HFFc6 (cell line): ENCODE measurements at places on chromosomes 6 and 20.
A peak's percentile ranks its signal among the peaks of the same experiment; 100 is the strongest.

DNA sequence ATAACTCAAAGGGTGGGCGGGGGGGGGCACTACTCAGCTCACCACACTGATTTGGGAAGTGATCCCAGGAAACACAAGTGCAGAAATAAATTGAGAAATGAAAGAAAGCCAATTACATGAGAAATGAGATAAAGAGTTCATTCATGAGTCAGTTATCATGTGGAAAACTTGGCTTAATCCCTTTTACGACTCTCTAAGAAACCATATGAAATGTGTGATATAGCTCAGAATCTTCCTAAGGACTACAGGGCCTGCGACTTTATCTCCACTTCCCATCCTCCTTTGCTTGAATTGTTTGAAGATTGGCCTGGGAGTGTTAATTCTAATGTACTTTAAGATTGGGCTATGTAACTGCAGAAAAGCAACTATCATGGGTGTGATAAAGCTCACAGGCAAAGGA is 3.6 kb upstream of the BTN2A2 start:
- DNase-seq = no peak

- DNase-seq = peak; percentile 18
Measured at GRCh38 chr6:3516092-3516491, 59.2 kb upstream of the SLC22A23 start.

DNA sequence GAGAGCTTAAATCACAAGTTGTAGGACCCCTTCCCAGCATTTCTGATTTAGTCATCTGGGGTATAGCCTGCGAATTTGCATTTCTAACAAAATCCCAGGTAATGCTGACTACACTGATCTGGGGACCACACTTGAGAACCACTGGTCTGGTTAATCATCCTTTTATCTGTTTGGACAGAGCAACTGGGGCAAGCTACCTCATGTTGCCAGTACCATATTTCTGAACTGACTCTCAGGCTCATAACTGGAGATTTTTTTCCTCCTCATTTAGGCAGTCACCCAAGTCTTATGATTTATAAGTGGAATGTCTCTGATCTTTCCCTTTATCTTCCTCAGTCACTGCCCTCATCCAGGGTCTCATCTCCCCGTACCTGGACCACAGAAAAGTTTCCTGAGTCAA is 12.0 kb upstream of the GTF3C6 start:
- DNase-seq = peak; percentile 21

GRCh38 chr6:139135578-139136545 is 982 bp downstream of the HECA start:
- no peak for DNase-seq

- DNase-seq = no peak
Measured at GRCh38 chr6:122996794-122997505, 915 bp downstream of the CLVS2 start.

GRCh38 chr6:160998766-160999165 is 7.2 kb downstream of the MAP3K4 start:
- no peak for DNase-seq

- no peak for DNase-seq
Measured at GRCh38 chr6:39962831-39963230, 28.6 kb upstream of the MOCS1 start.

- no peak for DNase-seq
Measured at GRCh38 chr20:60589623-60590022, 631.4 kb downstream of the CDH26 start.

- no peak for DNase-seq
Measured at GRCh38 chr20:34544109-34544796, 14.3 kb upstream of the MAP1LC3A start.

DNA sequence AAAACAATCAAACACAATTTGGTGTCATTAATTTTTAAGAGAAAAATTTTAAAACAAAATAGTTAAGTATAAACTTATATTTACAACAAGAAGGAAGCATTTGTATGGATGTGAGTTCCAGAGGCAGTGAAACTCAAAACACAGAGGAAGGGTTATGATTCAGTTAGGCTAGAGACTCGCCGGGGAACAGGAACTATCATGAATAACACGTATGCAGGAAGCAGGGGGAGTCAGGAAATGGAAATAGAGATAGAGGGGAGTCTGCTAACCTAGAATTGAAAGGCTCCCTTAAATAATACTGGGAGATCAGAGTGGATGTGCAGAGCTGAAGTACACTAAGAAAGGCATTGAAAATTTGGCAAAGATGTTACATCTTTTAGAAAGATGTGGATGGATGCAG is 14.2 kb upstream of the HLA-DRB1 start:
- DNase-seq = no peak

- no peak for DNase-seq
Measured at GRCh38 chr20:45835825-45836224, 2.2 kb downstream of the SNX21 start.

GRCh38 chr20:3661060-3661813 is 2.0 kb downstream of the GFRA4 start:
- DNase-seq = no peak

- DNase-seq = no peak
Measured at GRCh38 chr6:52015953-52016352, 71.5 kb downstream of the PKHD1 start.

- DNase-seq = no peak
Measured at GRCh38 chr20:39291301-39291700, 329.2 kb downstream of the DHX35 start.

DNA sequence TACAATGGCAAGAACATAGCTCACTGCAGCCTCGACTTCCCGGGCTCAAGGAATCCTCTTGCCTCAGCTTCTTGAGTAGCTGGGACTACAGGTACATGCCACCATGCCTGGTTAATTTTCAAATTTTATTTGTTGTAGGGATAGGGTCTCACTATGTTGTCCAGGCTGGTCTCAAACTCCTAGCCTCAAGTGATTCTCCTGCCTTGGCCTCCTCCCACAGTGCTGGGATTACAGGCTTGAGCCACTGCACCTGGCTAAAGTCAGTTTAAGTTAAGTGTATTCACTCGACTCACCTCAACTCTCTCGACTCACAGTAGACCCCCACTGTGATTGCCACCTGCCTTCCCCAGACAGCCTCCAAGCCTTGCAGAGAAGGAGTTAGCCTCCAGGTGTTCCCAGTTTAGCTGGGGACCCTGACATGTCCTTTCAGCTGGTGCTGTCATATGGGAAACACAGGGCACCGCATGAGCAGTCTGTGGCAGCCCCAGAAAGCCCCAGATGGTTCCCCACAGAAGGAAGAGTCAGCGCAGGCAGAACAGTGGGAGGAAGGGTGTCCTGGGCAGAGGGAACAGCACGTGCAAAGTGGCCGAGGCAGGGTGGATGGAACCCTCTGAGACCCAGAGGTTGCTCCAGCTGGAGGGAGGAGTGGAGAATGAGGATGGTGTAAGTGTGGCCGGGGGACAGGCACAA is 40.4 kb downstream of the CEBPB start:
- no peak for DNase-seq

GRCh38 chr6:25395731-25396130 is 116.6 kb downstream of the CARMIL1 start:
- no peak for DNase-seq

GRCh38 chr20:58636983-58637421 is 14.1 kb upstream of the STX16 start:
- no peak for DNase-seq

GRCh38 chr6:17470202-17470937 is 77.0 kb downstream of the CAP2 start:
- no peak for DNase-seq

- DNase-seq = no peak
Measured at GRCh38 chr6:108348655-108349349, 53.9 kb downstream of the AFG1L start.

GRCh38 chr6:150322466-150322871 is 46.3 kb upstream of the IYD start:
- no peak for DNase-seq

DNA sequence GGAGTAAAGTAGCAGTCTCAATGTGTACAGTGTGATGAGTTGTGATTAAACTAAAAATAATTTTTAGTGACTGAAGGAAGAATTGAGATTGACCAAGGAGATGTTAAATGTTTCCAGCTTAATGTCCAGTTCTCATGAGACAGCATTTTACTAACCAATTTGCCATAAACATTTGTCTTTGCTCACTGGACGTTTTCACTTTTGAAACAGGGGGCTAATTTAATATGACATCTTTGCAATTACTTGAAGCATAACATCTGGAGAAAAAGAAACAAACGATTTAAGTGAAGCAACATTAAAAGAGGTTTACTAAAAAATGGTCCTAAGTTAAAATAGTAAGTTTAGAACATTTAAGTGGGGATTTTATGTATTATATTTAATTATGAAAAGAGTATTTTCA is 443.8 kb downstream of the BCKDHB start:
- no peak for DNase-seq

GRCh38 chr6:30515106-30515505 is 25.8 kb downstream of the HLA-E start:
- DNase-seq = no peak

DNA sequence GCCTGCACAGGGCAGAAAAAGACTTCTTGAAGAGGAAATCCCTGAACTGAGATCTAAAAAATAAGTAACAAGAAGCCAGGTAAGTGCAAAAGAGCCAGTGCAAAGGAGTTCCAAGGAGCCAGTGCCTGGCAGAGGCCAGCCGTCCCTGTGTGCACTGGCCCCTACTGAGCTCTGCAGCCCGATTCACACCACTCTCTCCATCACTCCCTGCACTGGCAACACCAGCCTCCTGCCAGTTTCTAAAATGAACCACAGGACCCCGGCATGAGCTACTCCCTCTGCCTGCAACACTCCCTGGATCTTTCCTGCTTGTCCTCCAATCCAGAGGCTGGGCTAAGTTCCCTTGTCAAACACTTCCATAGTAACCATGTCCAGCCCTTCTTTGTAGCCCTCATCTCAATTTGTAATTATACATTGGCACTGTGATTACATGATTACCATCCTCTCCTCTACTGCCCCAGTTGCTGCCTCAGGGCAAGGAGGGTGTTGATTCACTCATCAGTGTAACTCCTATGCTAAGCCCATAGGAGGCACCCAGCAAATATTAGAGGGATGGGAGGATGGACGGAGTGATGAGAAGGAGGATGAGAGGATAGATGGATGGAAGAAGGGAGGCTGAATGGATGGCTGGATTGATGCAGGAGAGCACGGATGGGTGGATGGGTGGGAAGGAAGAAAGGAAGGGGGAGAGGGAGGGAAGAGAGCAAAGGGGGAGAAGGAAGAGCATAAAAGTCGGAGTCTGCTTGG is 49.3 kb downstream of the SIRPA start:
- no peak for DNase-seq

- no peak for DNase-seq
Measured at GRCh38 chr6:8143945-8144344, 41.6 kb upstream of the EEF1E1 start.

DNA sequence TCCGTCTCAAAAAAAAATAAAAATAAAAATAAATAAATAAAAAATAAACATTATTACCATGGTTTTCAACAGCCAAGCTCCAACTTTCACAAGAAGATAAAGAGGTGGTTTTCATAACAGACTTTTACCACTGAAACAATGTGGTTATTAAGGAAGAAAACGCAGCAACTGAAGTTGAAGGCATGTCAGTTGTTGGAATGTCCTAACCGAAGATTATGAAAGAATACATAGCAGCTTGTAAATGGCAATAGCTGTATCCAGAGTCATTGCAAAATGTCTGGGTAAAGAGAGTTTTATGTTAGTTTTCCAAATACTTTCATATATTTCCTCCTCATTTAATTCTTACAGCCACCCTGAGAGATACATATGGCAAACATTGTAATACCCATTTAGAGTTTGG is 161.6 kb upstream of the MARCKS start:
- peak; percentile 37 for DNase-seq

DNA sequence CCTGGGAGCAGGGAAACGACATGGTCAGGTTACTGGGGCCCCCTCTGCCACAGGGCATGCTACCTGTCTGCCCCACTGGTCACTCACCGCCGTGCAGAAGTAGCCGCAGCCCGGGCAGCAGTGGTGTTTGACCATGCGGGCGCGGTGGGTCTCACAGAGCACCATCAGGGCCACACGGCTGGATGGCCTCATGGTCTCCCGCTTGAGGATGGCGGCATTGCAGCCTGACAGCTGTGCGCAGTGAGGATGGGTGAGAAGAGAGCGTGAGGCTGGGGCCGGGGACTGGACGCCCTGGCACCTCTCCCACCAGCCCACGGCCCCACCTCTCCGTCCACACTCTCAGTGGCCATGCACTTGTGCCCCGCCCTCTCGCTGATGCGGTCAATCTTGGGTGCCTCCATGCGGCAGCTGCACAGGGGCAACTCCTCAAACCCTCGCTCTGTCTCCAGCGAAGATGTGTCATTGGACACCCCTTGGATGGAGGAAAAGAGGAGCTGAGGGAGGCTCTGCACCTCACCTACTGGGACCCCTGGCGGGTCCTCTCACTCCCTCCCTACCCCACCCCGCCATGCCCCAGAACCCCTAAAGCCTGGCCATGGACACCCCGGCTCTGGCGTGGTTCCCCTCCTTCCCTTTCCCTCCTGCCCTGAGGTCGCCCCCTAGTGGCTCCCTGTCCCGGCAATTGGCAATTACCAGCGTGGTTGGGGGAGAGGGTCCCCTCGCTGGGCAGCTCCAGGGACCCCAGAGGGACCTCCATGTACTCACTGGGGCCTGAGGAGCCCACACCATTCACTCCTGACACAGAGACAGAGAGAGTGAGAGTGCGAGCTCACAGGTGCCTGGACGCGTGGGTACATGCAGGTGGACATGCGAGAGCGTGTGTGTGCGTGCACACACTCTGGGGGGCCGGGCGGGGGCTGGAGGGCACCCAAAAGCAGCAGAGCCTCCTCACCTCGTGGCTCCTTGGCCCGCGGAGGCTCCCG is 8.9 kb downstream of the EHMT2 start:
- DNase-seq = no peak

- peak; percentile 13 for DNase-seq
Measured at GRCh38 chr6:75830959-75831885, 82.2 kb downstream of the MYO6 start.

GRCh38 chr6:146847426-146847825 is 248.7 kb downstream of the ADGB start:
- no peak for DNase-seq

- DNase-seq = peak; percentile 28
Measured at GRCh38 chr6:17986656-17987446, 584 bp downstream of the KIF13A start.

DNA sequence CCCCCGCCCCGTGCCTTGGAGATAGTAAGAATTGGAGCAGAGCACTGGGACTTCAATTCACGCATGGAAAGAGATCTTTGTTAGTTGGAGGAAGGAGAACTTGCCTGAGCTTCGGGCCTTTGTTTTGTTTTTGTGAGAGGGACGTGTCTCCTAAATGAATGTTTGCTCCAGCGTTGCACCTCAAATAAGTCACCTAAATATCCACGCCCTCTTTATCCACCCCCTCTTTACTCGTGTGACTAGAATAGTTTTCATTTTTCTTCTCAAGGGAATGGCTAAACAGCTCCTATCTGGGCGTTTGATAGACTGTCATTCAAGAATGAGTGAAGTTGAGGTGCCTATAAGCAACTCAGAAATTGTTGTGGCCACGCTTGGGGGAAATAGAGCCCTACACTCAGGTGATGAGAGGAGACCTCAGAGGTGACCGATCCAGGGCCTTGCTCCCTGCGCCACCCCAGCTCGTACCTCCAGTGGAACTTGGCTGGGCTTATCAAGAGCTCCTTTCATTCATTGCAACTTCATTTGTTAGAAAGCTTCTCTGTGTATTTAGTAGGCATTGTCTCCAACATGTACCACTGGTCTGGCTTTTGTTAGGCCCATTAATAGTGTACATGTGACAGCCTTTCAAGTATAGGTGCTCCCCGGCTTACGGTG is 861 bp downstream of the PCMTD2 start:
- DNase-seq = no peak

- DNase-seq = no peak
Measured at GRCh38 chr6:162251257-162251656, 476.3 kb downstream of the PRKN start.

GRCh38 chr20:60851826-60852704 is 400.0 kb upstream of the CDH4 start:
- DNase-seq = no peak
